Natural killer cell treated with Interleukin-12 subunit alpha and Interleukin-12 subunit beta and Interleukin-15 and Interleukin-18, amount 100 ng/mL, for 72 hours (primary cell): ENCODE measurements at places on chromosomes 3 and 15. TPM values are rescaled to one million over a fixed set of nuclear protein-coding genes. Genes with fewer than 3 reads are reported as not detected.
A peak's percentile ranks its signal among the peaks of the same experiment; 100 is the strongest.

DNA sequence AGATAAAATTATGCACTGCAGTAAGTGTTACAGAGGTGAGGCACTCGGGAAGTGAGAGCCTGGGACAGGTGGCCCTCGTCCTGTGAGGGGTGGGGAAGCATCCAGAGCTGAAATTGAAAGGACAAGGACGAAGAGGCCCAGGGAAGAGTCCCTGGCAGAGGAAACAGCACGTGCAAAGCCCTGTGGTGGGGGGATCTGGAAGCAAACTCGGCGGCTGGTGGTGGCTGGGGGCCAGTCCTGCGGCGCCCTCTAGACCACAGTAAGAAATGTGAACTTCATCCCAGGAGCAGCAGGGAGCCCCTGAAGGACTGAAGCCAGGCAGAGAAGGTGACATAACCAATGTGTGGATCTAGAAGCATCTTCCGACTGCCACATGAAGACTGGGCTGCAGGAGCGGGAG, 42.8 kb downstream of the GRIP2 start:
- peak; percentile 23 for DNase-seq

- no peak for DNase-seq
These were observed 35.0 kb downstream of the ACAA1 start for GRCh38 chr3:38101811-38102443.

- DNase-seq = no peak
These were observed 292.9 kb downstream of the TLE3 start for GRCh38 chr15:69804786-69805185.

The FILIP1L gene
- total RNA-seq = 0.19 TPM

DNA sequence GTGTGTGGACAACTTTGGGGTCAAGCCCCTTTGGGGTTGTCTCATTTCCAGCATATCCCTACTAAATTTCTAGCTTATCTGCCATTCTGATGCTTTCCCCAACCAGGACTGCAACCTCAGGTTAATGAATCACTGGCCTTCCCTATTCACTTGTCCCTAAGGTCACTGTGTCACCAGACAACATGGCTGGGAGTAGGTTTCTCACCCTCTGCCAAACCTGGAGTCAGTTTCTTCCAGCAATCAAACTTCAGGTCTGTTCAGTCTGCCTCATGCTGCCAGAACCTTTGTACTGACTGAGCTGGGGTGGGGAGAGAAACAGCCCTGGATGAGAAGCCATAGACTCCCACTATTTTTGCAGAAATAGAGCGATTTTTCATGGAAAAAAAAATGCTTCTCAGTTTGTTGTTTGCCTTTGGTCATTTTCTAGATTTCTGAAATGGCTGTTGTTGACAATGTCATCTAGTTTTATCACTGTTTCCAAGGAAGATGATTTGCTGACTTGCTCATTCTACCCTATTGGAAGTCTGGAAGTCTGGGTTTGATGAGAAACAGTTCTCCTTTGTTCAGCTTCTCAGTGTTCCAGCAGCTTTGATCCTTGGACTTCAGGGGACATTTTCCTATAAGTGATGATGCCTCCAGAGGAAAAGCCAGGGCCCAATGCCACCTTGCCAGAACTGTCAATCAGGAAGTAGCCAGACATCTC, 74.8 kb upstream of the IL12A start:
- DNase-seq = no peak

GRCh38 chr3:149781741-149782140, 10.6 kb downstream of the ANKUB1 start:
- DNase-seq = no peak

- DNase-seq = peak; percentile 71
These were observed 6.5 kb upstream of the DNASE1L3 start for GRCh38 chr3:58217209-58217811.

GRCh38 chr15:101023501-101024072, 104.4 kb downstream of the LRRK1 start:
- no peak for DNase-seq

- DNase-seq = no peak
These were observed 76.9 kb downstream of the HES1 start for GRCh38 chr3:194212845-194213331.

- DNase-seq = peak; percentile 84
These were observed at the start of gene C3orf33 for GRCh38 chr3:155805802-155806618. Gene C3orf33, minus strand, starts transcription at chr3:155806278. Its CDS starts 26 bp downstream, at chr3:155806252.

DNA sequence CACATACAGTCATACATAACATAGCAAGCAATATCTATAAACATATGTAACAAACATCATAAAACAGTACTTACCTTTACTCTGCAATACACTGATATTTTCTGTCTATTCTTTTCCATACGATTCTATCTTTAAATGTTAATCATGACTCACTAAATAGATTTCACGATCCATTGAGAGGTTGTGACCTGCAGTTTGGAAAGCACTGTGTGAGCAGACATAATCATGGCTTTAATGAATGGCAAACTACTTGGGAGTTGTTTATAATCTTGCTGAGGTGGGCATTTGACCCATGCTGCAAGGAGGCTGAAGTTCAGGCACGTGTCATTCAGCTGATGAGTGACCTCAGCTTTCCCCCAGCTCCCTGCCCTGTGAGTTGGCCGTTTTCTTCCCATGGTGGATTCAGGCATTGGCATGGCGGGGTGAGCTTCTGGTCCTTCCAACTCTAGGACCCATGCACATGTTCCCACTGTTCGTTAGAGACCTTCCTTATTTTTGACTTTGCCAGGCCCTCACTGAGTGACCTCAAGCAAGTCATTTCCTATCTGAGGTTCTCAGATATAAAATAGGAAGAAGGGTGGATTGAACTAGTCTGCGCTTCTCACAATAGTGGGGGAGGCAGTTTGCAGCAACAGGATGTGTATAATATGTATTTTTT, 41.7 kb downstream of the PAQR5 start:
- DNase-seq = no peak

GRCh38 chr3:4498446-4498845, 5.3 kb downstream of the ITPR1 start:
- DNase-seq = no peak

DNA sequence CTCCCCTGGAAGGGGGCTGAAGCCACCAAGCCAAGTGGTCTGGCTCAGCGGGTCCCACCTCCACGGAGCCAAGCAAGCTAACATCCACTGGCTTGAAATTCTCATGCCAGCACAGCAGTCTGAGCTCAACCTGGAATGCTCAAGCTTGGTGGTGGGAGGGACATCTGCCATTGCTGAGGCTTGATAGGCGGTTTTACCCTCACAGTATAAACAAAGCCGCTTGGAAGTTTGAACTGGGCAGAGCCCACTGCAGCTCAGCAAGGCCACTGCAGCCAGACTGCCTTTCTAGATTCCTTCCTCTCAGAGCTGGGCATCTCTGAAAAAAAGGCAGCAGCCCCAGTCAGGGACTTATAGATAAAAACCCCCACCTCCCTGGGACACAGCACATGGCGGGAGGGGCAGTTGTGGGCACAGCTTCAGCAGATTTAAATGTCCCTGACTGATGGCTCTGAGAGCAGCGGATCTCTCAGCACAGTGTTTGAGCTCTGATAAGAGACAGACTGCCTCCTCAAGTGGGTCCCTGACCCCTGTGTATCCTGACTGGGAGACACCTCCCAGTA, 23.2 kb upstream of the IGSF10 start:
- DNase-seq = no peak

The HIGD2B gene
- 0.39 TPM for total RNA-seq

DNA sequence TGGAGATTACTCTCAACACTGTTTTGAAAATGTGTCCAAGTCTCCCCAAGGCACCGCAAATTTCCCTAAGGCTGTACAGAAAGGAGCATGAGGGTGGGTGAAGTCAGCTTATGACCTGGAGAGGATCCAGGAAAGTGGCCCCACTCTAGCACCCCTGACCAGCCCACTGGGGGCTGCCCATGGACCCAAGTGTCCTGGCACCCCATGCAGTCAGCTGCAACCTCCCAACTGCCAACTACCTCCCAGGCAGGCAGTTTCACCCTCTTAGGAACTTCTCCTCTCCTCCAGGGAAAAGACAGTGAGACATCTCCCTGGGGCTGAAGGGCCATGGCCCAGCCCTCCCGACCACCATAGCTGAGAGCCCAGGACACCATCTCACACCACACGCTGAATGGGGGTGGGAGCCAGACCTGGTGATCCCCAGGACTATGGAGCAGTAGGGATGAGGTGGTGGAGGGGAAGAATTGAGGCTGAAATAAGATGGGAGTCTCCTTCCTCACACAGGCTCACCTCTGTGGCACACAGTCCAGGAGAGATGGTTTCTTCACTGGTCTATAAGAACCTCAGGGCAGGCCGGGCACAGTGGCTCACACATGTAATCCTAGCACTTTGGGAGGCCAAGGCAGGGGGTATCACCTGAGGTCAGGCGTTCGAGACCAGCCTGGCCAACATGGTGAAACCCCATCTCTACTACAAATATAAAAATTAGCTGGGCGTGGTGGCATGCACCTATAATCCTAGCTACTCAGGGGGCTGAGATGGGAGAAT, 104.4 kb downstream of the DAPK2 start:
- DNase-seq = no peak

GRCh38 chr3:152811974-152812760, 22.8 kb upstream of the P2RY1 start:
- DNase-seq = no peak

DNA sequence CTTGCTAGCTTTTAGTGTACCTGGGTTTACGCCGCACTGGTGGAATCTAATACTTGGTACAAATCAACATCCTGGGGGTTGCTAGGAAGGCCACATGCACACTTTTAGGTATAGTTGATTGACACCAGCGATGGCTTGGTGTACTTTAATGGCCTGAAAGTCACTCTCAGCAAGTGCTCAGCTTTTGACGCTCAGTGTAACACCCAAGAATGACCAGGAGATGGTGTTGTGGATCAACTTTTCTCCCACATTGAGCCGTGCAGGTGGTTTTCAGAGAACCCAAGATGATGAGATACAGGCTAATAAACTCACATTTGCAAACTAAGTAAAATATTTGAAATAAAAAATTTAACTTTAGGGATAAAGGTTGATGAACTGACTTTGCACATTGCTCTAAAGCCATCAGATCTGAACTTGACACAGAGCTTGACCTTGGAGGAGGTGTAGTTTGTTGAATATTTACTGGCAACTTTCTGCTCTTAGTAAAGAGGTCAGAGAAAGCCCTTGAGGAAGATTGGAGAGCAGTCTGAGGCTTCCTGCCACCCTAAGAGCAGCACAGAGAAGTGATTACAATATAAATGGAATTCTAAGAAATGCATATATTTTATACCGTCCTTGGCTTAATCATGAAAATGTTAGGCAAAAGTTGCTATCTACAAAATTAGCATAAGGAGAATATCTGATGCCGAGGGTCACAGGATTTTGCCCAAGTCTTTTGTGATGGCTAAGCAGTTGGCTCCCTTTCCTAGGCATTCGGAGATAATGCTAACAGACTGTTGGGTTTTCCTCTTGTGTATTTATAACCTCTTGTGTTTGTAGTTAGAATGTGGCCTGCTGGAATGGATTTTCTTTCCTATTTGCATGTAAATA, 143.4 kb upstream of the RASGRP1 start:
- no peak for DNase-seq

The KY gene
- total RNA-seq = not detected

DNA sequence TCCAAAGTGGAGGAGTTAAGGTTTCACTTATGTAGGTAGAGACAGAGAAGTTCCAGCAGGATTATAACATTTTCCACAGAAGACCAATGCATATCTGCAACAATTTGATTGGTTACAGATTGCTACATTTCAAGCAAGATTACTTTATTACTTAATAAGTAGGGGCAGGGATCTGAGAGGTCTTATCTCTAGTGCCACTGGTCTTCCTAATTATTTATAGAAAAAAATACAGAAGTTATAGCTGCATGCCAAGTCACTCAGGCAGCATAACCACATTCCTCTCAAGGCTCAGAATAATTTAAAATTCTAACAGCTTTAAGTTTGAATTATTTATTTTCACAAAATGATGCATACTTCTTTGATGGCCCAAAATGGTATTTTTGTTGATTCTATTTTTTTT, 30.5 kb downstream of the RAD54L2 start:
- DNase-seq = no peak

DNA sequence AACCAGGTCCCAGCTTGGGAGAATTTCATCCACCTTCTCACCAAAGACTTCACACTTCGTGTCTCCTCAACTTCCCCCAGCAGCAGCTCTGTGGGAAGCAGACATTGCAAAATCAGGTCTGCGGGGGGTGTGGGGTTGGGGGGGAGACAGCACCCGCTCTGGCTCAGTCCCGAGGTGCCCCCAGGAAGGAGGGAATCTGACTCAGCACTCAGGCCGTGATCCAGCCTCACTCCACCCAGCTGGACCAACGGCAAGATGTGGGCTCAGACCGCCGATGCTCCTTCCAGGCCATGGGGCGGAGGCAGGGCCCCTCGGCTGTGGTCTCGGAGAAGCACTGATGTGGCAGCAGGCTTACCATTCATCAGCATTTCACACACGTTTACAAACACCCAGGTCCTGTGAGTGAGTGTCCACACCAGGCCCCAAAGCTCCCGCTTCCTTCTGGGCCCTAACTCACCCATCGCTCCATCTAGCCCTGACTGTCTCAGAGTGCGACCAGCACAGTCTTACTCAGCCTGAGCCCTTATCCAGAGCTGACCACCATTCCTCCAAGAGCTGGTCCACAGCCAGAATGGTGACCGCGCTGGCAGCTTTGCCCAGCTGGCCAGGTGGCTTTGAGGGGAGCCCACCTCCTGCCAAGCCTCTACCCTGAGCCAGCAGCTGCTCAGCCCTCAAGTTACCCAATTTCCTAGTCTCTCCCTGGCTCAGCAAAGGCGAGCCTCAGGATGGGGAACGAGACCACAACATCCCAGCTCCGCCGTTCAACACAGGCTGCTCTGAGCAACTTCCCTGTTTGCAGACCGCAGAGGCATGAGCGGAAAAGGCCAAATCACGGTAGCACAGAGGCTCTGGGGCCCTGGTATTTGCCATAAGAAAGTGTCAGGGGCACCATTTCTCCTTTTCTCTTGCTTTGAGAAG, 3.3 kb downstream of the STAB1 start:
- DNase-seq = no peak

GRCh38 chr3:155204851-155205250, 88.6 kb downstream of the STRIT1 start:
- DNase-seq = no peak

DNA sequence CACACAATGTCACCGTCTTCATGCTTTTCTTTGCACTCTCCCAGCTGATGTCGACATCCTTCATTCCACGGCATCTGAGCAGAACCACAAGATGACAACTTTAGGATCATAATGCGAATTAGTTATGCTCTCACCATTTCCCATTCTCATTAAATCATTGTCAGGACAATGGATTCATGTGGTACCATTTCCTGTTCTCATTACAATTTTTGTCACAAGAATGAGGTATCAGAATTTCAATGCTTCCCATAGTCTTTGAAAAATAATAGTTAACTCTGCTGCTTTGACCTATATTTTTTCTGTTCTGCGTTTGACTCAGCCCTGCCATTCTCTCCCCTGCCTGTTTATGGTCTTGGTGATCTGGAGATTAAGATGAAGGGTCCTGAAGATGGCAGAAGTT, 175.7 kb upstream of the MDFIC2 start:
- no peak for DNase-seq
